ENCODE measurements at places on chromosomes 2 and 18.

DNA sequence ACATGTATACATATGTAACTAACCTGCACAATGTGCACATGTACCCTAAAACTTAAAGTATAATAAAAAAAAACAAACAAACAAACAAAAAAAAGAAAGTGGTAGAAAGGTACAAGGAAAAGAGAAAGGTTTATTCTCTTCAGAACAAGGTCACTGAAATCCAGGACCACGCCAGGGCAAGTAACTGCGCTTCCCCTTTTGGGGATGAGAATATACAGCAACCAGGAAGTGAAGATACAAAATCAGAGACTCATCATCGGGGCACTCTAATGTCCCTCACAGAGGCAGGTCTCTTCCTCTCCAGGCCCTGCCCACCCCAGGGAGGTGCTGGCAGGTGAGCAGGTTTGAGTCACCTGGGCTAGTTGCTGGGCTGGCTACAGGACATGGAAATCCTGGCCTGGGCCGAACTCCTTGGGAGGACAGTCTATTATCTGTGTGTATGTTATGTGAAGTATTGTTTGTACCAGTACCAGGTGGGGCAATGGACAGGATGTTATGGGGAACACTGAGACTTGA, 100.4 kb upstream of the GPR45 start:
- no peak for DNase-seq

- DNase-seq: no peak
These were observed 220.4 kb downstream of the ZNF516 start for GRCh38 chr18:76274468-76275289.

GRCh38 chr2:67039517-67040103, 357.5 kb upstream of the ETAA1 start:
- no peak for DNase-seq

GRCh38 chr2:61536180-61536571, 2.0 kb downstream of the XPO1 start:
- DNase-seq: peak; percentile 52

DNA sequence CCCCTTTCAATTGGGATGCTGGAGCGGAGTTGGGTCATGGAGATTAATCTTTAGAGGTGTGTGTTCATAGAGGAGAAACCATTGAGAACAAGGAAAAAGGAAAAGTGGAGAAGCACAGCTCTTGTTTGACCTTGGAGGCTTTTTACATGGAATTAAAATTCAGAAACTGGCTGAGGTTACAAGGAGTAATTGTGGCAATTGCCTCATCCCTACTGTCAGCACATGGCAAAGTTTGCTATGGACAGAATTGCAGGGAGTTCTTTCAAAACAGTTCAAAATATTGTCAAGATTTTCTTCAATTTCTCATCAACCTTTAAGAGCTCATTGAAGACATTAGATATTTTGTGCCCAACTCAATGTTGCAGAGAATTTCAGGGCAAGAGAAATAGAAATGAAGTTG, 232.7 kb downstream of the SLC8A1 start:
- DNase-seq: no peak

DNA sequence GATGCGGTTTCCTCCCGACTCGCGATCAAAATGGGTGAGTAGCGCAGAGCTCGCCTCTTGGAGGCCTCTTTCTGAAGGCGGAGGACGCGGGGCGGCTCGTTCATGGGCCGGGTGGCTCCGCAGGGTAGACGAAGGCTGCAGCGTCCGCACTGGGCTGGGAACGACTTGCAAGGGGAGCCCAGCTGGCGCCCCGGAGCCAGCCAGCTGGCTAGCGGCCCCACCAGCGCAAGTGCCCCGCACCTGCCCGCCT, 328 bp upstream of the PASK start:
- DNase-seq: no peak

DNA sequence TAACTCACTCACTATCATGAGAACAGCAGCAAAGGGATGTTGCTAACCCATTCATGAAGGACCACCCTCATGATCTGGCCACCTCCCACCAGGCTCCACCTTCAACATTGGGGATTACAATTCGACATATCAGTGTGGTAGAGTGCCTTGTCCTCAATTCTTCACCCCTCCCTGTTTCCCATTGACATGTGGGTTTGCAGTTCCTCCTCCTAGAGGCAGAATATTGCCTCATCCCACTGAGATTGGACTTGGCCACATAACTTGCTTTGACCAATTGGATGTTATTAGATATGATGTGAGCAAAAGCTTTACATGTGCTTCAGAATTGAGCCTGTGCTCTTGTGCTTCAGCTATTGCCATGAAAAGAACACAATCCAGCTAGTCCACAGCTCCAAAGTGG, 217.0 kb upstream of the CXCR4 start:
- no peak for DNase-seq

DNA sequence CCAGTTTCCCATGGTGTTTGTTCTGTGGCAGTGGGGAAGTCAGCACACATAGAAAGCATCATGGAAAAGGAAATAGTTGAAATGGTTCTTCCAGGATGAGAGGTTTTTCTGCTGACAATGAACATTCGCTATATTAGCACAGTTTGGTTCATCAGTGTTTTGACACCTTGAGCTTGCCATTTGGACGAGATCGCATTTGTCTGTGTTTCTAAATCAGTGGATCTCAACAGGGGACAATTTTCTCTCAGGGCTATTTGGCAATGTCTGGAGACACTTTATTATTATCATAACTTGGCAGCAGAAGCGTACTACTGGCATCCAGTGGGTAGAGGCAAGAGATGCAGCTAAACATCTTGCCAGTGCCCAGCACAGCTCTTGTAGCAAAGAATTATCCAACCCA, 74.6 kb downstream of the CD8B2 start:
- no peak for DNase-seq

DNA sequence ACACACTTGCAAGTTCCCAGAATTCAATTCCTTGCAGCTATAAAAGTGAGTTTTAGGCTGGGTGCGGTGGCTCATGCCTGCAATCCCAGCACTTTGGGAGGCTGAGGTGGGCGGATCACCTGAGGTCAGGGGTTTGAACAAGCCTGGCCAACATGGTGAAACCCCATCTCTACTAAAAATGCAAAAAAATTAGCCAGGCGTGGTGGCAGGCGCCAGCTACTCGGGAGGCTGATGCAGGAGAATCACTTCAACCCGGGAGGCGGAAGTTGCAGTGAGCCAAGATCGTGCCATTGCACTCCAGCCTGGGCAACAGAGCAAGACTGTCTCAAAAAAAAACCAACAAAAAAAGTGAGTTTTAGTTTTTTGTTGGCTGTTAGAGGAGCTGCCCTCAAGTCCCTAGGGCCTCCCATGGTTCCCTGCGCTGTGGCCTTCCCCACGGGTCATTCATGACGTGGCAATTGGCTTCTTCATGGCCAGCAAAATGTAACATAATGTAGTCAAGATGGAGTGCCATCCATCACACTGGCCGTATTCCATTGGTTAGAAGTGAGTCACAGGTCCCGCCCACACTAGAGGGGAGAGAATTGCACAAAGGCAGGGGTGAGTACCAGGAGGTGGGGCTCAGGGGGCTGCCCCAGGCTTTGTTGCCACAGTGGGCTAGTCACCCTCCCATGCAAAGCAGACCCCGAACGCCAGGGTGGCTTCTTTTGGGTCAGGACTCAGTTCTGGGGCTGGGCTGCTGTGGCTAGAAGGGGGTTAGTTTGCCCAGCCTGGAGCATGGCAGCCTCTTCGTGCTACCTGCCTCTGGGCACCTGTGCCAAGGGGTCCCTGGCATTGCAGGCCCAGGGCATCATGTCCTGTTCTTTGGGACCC, 37.7 kb upstream of the INHBB start:
- no peak for DNase-seq

DNA sequence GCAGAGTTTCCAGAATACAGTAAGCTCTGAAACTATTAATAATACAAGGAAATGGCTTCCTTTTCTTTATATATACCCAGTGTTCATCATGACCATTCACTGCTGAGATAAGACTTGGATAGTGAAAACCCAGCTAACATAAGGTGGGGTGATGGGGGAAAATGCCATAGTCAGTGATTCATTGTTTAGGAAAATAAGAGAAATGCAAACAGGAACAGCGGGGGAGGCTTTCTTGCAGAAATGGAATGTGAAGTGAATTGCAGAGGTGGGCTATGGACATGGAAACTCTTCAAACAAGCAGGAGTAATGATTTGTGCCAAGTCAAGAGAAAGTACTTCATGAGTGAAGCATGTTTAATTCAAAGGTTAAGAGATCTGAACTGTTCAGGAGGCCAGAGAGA, 519.4 kb downstream of the TDRD15 start:
- DNase-seq: no peak

- DNase-seq: no peak
These were observed 47.8 kb upstream of the CAVIN2 start for GRCh38 chr2:191894681-191895147.

- no peak for DNase-seq
These were observed 27.2 kb downstream of the CCDC195 start for GRCh38 chr2:224688997-224689396.

- no peak for DNase-seq
These were observed 14.0 kb downstream of the ALPG start for GRCh38 chr2:232420463-232421188.

GRCh38 chr2:85865539-85866164, 23.1 kb downstream of the ST3GAL5 start:
- no peak for DNase-seq

GRCh38 chr2:241065355-241065803, 36.7 kb downstream of the MTERF4 start:
- DNase-seq: no peak

DNA sequence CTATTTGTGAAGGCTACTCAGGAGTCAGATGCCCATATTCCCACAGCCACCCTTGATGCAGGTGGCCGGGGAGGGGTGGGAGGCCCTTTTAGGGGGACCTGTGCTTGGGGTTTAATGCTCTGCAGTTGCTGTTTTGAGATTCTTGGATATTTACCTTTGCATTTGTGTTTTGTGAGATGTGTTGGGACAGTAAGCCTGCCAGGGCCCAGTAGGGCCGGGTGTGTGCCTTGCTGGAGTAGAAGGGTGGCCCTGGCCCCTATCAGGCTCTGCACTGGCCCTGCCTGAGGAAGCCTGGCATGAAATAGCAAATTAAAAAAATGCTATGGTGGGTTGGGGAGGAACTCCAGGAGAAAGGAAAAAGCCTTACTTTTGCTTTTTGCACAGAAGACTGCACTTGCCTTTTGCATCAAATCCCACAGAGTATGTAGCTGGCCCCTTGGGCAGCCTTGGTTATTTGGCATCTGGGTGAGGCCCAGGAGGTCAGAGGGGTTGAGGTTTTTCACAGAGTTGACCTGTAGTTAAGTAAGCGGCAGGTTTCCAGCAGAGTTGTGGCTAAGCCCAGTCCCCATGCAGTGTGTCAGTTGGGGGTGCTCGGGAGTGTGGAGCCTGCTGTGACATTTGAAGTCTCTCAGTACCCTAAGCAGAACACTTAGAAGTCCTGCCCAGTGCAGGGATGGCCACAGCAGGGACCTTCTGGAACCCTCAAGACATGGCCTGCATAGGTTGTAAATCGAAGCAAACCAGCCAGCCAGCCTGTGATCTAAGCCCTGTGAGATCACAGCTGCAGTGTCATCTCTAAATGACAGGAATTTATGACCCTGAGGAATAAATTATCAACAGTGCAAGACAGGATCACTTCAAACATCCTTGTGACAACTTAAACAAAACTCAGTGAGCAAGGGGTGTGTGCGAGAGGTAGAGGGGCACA, 68.8 kb downstream of the SH3RF3 start:
- no peak for DNase-seq

DNA sequence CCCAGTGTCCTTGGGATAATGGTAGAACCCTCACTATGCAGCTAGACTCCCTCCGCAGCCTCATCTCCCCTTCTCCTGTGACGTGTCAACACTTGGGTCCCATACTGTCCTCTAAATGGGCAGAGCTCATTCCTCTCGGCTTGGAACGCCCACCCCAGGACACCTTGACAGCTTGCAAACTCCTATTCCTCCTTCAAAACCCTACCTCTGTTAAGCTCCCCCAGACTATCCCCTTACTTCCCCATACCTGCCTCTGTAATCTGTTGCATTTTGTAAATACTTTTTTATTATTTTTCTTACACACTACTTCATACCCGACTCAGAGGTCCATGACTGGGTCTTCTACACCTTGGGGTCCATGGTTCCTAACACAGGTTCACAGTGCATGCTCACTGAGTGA, 28.0 kb downstream of the STEAP3 start:
- no peak for DNase-seq

- peak; percentile 92 for DNase-seq
These were observed 6.5 kb downstream of the CHRND start for GRCh38 chr2:232532419-232532818.

DNA sequence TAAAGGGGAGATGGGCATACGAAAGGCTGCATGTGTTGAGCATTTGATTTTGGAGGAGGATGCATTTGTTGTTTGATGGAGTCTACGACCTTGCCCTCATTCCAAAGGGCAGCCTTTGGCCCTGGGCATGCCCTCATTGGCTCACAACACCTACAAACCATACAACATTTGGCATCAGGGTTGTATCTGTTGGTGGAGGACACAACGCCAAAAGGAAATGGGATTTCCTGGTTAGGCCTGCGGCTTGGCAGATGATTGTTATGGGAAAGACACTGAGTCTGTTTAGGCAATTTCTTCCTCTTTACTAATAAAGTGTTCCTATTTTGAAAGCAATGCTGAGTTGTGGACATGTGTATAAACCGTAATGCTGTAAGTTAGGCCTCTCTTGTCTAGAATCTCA, 246.9 kb downstream of the LDLRAD4 start:
- DNase-seq: no peak

DNA sequence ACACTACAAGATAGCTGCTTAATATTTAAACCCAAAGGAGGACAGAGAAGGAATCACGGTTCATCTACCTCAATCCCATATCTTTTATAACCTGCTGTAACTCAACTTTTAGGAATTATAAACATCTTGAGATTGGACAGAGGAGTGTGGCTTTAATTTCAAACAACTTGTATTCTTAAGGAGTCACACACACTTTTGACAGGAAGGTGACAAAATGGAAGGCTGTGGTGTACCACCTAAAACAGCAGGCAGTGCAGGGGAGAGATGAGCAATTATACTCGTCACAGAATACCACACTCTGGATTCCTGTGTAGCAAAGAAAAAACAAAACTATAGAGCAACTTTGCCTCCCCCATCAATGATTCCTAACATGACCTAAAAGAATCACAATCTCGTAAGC, 194.8 kb downstream of the ZEB2 start:
- peak; percentile 37 for DNase-seq

- DNase-seq: no peak
These were observed 612.0 kb downstream of the IRS1 start for GRCh38 chr2:226187616-226188015.

DNA sequence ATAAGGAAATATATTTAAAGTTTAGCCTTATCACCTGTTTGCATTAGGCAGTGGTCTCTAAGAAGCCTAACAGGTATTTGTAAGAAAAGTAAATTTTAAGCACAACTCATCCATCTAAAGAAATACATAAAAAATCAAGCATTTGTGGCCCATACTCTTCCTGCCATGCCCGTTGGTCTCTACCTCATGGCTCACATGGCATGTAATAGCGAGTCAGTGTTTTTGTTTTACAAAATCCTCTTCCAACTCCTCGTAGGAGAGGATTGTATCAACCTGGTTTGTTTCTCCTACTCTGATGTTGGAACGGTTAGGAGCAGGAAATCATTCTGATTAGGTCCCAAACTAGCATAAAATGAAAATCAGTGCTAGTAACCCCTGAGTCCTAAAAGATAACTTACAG, 91.8 kb downstream of the FMNL2 start:
- DNase-seq: no peak

Measured in NAMALWA (cell line).